Activated T-helper 17 cell treated with anti-CD3 and anti-CD28 coated beads, Interleukin-2, amount 50 U/mL, for 72 hours (primary cell): ENCODE measurements at places on chromosomes 4 and X.

GRCh38 chr4:38856046-38856445, 571 bp downstream of the TLR6 start:
- ATAC-seq = peak; percentile 18

DNA sequence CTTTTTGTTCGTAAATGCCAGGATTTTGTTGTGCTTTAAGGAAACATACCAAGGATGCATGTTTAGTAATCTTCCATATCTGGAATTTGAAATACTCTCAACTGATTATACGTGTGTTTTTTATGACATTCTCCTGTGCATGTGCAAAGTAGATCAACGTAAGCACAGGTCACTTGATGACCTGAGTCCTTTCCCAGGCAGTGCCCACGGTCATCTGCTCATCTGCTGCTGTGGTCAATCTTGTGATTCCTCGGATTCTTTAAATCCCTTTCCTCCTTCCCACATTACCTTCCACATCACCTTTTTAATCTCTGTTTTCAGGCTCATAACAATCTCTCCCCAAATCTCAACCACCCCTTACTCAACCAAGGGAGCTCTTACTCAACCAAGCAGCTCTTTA, 104.1 kb downstream of the RASL11B start:
- ATAC-seq = no peak

GRCh38 chr4:107333518-107333917, 297.4 kb upstream of the DKK2 start:
- no peak for ATAC-seq

GRCh38 chr4:13793020-13793710, 165.6 kb upstream of the BOD1L1 start:
- ATAC-seq = no peak

DNA sequence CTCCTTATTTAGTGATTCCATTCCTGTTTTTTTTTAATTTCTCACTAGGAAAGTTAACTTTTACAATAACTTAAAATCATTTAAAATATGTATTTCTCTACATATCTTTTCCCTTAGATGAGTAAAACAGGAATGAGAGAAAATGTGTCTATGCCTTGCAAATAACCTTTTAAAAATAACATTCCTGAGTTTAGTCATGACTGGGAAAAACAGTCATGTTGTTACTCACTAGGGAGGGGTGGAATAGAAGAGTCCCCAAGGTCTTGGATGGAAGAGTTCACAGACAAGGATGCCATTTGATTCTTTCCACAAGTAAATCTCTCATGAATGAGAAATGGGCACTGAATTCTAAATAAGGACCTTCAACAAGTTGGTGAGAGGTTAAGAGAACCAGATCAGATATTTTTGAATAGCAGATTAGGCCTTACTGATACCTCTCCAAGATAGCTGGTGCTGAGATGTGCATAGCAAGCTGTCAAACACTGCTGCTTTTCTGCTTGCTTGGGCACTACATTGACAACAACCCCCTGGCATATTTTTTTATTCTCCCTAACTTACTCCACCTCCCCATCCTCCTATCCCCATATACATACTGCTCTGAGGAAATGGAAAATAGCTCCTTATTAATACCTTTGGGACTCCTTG, 25.1 kb downstream of the UGDH start:
- ATAC-seq = no peak

- ATAC-seq = no peak
Observed at GRCh38 chrX:74705269-74705668, 90.8 kb upstream of the RLIM start.

GRCh38 chr4:30094887-30095286, 625.3 kb upstream of the PCDH7 start:
- no peak for ATAC-seq

DNA sequence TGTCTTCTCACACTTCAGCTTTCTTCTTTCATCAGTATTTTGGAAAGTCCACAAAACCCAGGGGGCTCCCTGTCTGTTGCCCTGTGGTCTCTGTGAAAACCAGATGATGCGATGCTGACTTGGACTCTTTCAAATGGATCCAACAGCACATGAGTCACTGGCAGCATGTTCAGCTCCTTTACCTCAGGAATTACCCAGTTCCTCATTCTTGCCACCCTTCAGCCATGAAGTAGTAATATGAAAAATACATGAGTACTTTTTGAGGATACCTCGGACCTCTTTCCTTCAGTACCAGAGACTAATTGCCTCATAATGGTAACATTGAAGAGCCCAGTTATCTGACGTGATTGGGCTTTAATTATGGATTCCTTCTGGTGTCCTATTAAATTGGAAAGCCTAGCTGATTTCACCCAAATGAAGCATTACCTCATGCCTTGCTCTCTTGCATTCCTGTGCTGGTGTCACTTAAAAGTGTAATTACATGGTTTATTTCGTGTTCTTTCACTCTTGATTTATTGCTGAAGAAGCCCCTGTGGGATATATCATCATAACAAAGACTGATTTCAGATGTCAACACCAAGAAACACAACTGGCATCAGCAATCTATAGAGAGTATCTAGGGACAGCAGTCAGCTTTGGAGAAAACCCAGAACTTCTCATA, 63.4 kb downstream of the NFKB1 start:
- ATAC-seq = peak; percentile 69

- ATAC-seq = no peak
Observed at GRCh38 chr4:56958111-56958517, 19.3 kb downstream of the NOA1 start.

DNA sequence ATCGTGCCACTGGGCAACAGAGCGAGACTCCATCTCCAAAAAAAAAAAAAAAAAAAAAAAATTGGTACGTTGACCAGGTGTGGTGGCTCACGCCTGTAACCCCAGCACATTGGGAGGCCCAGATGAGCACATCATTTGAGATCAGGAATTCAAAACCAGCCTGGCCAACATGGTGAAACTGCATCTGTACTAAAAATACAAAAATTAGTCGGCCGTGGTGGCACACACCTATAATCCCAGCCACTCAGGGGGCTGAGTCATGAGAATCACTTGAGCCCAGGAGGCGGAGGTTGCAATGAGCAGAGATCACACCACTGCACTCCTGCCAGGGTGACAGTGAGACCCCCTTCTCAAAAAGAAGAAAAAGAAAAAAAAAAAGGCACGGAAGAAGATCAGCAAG, 24.5 kb downstream of the RBMX start:
- peak; percentile 12 for ATAC-seq

DNA sequence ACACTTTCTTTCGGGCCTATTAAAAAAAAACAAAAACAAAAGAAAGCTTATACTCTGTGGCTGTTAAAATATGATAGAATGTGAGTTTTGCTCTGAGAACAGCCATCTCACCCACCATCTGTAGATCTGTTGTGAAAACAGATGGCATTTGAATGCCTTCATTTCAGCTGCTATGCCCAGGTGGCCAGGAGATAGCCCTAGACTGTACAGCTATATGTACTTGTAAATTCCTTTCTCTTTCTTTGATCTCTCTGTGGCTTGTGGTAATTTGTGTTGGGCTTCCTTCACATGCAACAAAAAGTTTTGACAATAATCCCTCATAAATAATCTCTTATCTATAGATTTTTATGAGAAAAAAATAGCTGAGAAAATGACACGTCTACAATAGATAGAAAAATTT, 38.1 kb downstream of the PNPLA4 start:
- ATAC-seq = peak; percentile 42

DNA sequence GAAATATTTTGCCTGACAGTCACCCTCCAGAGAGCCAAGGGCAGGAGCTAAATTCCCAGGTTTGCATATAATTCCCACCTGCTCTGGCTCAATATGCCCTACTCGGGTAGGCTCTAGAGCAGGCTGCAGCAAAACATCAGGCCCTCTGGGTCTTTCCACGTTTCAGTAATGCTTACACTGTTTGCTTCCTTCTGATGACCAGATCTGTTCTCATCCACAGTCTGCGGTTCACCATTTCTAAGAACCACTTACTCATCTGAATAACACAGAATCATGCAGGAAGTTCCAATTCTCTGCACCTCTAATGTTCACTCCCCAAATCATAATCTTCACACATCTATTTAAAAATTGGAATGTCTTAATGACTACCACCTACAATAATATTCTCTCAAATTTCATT, 141.4 kb downstream of the PPP3CA start:
- ATAC-seq = peak; percentile 100

GRCh38 chr4:174654634-174655033, 132.3 kb upstream of the HPGD start:
- ATAC-seq = no peak

GRCh38 chrX:131816551-131817136, 206.5 kb upstream of the STK26 start:
- peak; percentile 63 for ATAC-seq

GRCh38 chr4:47359891-47360290, 103.6 kb downstream of the COMMD8 start:
- ATAC-seq = no peak

DNA sequence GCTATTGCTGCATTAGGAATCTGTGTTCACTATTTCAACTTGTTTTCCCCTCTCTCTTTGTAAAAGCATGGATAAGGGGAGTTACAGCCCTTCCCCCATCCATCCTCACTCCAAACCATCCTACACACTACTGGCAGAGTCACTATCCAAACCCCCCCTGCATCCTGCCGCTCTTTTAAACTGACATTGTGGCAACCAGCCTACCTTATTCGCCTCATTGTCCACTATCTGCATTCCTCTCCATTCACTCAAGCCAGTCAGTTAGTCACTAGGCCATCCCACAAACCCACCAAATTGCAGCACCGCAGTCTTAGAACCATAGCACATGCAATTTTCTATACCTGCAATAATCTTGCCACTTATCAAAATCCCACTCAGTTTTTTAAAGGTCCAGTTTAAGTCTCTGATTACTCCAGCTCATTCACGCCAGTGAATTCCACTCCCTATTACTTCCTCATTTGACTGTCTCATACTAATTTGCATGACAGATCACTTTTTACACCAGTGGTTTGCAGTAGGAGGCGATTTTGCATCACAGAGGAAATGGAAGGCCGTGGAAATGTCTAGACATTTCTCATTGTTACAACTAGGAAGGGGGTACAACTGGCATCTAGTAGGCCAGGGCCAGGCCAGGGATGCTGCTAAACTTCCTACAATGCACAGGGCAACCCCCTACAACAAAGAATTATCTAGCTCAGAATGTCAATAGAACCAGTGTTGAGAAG, 181.8 kb downstream of the HS6ST2 start:
- ATAC-seq = peak; percentile 22

GRCh38 chr4:123517971-123518370, 121.4 kb downstream of the SPRY1 start:
- no peak for ATAC-seq

DNA sequence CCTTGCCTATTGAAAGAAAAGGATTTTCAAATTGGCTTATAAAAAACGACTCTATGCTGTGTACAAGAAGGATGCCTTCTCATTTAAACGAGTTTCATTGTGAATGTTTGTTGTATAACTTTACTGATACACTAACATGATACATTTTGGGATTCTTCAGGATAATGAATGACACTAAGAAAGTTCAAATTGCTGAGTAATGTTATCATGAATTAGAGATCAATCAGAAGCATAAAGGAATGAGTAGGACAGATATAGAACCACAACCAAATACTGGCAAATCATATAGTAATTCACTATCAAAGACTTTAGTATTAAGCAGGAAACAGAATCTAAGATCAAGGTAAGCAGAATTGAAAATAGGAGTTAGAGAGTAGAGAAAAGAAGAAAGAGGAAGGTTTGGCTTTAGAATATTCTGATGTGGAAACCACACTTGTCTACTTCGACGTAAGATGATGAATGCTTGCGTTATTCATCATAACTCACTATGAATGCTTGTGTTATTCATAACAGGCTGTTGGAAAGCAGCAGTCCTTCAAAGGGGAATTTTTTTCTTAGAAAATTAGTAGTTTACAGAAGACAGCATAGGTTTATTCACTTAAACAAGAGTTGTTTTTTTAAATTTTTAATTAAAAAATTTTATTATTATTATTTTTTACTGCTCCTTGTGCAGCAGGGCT, 13.4 kb downstream of the CCDC158 start:
- peak; percentile 91 for ATAC-seq

DNA sequence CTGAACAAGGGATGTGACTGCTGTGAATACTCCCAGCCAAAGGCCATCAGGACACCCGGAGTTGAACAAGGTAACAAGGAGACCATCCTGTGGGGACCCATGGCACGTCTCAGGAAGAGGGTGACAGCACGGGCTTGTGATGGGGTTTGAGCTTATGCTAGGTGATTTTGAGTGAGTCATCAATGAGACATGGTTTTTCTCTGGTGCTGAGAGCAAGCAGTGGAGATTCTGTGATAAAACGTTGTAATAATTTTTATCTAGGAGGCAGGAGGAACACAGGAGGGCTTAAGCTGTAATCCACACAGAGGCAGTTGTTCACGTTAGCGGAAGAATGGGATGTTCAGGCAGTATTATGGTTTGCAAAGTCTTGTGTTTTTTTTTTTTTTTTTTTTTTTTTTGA, 36.0 kb downstream of the TRIML1 start:
- ATAC-seq = no peak

- no peak for ATAC-seq
Observed at GRCh38 chrX:4484266-4484665, 770.8 kb upstream of the PRKX start.

DNA sequence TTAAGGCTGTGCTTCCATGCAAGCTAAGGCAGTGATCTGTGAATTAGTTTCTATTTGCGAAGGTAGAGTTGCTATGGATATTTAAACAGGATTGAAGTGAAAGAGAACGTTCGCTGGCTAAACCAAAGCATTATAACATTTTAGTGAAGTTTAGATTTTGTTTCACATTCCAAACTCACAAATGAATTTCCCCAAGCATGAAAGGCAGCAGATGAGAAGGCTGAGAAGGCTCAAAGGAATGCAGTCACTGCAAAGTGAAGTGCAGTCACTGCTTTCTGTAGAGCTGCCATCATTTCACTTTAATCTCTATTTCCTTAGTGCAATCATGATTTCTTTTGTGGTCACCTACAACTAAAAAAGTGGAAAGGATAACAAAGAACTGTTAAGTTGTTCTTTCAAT, 334.7 kb upstream of the NR3C2 start:
- ATAC-seq = no peak

GRCh38 chr4:82706349-82707000, 92.1 kb downstream of the SCD5 start:
- no peak for ATAC-seq

DNA sequence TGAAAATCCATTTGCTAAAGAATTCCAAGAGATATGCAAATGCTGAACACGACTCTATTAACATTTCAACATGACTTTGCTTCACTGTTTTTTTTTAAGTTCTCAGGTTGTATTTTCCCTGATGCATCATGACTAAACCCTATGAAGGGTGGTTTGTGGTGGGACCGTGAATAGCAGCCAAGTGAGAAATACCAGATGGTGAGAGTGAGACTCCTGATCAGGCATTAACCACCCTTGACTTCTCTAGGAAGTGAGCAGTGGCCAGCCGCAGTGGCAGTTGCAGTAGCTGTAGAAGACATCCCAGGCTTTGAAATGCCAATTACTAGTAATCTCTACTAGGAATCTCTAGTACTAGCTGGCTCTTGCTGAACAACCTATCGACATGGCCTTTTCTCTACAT, 383.4 kb downstream of the FAM133A start:
- ATAC-seq = no peak

- ATAC-seq = no peak
Observed at GRCh38 chr4:180281724-180282123, 1961.5 kb upstream of the TENM3 start.

- no peak for ATAC-seq
Observed at GRCh38 chrX:66872771-66873170, 233.9 kb upstream of the EDA2R start.

- no peak for ATAC-seq
Observed at GRCh38 chrX:10041383-10041782, 74.2 kb downstream of the CLDN34 start.

- ATAC-seq = peak; percentile 41
Observed at GRCh38 chrX:129777218-129778030, 2.3 kb upstream of the SASH3 start.
